SK-MEL-5 (cell line): ENCODE measurements at places on chromosomes 7 and 10.

DNA sequence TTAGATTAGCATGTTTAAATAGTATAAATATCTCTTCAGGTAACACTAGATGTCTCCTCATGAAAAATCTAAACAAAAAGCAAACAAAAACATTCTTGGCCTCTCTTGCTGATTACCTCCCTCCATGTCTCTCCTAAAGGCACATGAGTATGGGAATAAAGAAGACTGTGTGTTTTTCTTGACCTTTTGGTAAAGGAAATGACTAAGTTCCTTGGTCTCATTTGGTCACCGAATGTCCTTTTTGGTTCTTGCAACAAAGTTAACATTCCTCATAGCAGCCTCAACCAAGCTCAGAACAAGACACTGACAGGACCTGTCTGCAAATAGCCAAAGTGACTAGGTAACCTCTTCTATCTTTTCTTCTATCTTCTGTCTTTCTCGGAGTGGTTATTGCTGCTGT, 35.5 kb downstream of the POM121L12 start:
- peak; percentile 62 for DNase-seq

DNA sequence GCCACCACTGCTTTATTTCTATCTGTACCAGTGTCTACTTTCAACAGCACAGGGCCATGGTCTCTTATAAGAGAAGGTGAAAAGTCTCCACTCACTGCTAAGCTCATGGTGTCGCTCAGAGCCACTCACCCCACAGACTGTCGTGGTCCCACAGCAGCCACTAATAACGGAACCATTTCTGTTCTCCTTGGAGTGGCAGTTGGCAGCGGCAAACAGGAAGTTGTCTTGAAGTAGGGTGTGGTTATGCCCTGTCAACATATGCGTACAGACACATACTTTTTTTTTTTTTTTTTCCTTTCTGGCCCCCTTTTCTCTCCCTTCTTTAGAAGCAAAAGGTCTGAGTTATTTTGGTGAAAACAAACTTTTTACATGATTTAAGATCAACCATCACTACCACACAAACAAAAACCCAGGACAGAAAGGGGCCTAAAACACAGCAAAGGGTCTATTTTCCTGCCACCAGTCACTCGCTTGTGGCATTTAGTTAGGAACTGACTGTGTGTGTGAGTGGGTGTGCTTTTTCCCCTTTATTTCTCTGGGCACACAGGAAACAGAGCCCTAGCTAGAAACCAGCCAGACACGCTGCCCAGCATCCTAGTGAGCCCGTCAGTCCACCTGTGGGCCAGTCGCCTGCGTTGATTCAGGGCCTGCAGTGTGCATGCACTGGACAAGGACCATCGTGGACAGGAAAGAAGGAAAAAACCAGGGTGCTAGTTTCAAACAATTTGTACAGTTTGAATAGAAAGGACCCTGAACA, 96.7 kb upstream of the EFCAB10 start:
- no peak for DNase-seq

DNA sequence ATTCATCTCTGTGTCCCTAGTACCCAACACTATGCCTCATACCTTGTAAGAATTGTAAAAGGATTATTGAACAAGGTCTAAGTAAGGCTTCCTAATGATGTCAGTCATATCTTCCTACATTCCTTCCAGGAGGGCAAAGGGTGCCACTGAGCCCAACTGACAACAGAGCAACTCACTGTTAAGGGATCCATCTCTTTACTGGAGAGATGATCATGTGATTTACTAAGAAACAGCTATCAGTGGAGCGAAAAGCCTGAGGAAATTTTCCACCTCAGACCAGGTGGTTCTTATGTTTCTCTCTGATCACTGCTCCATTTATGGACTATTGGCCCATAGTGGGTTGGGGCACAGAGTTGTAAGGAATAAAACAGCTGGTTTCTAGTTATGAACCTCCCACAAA, 38.9 kb upstream of the CNNM1 start:
- DNase-seq: peak; percentile 4

GRCh38 chr7:127588697-127589482, 679 bp downstream of the ARF5 start:
- peak; percentile 71 for DNase-seq

DNA sequence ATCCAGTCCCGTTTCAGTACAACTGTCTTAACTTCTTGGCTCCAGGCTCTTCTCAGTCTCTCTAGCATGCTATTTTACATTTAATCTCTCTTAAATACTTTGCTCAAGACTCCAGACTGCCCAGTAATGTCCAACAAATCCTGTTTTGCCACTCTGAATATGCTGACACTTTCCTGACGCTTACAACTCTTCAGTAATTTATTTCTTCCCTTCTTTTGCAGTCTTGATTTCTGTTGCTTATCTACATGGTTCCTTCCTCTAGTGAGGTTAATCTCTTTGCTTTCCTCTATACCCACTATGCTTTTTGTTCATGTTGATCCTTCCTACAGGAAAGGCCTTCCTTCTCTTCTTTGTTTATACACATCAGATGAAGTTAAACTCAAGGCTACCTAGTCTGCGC, 23.7 kb downstream of the UMAD1 start:
- no peak for DNase-seq

DNA sequence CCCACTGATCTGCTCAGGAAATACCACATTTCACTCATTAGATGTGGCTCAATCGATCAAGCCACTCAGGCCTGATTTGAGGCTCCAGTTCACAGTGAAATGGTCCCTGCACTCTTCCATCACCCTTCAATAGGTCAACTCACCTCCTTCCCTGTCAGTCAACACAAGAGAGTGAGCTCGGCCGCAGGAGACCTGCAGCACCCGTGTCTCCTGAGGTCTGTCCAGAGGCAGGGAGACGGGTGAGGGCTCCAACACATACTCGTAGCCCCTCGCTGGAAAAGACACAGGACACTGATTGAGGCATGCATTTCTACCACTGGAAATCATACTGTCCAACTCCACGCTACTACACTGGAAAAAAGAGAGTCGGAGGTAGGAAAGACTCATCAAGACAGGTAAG, 7.1 kb downstream of the RCC1L start:
- DNase-seq: no peak

DNA sequence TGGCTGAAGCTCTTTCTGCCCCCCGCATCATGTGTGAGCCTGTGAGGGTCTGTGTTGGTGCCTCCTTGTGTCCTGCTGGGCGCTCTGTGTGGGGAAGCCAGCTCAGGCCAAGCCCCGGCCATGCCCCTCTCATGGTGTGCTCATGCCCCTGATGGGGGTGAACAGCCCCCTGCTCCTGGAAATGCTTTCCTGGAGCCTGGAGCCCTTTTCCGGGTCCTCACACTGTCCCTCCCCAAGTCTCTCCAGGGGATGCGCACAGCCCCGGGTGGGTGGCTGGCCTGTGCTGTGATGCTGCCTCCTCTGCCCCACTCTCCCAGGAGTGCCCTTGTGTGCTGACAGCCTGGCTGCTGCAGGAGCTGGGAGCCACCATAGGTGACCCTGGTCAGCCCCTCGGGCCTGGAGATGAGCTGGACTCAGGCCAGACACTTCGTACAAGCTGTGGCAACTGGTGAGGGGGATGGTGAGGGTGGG, 20.8 kb upstream of the ZNF862 start:
- DNase-seq: no peak

GRCh38 chr10:380313-380940, 245.2 kb downstream of the ZMYND11 start:
- no peak for DNase-seq

- DNase-seq: peak; percentile 71
Observed at GRCh38 chr10:100743626-100744135, 1.7 kb upstream of the PAX2 start.

GRCh38 chr10:113880236-113880635, 25.8 kb downstream of the NHLRC2 start:
- no peak for DNase-seq

DNA sequence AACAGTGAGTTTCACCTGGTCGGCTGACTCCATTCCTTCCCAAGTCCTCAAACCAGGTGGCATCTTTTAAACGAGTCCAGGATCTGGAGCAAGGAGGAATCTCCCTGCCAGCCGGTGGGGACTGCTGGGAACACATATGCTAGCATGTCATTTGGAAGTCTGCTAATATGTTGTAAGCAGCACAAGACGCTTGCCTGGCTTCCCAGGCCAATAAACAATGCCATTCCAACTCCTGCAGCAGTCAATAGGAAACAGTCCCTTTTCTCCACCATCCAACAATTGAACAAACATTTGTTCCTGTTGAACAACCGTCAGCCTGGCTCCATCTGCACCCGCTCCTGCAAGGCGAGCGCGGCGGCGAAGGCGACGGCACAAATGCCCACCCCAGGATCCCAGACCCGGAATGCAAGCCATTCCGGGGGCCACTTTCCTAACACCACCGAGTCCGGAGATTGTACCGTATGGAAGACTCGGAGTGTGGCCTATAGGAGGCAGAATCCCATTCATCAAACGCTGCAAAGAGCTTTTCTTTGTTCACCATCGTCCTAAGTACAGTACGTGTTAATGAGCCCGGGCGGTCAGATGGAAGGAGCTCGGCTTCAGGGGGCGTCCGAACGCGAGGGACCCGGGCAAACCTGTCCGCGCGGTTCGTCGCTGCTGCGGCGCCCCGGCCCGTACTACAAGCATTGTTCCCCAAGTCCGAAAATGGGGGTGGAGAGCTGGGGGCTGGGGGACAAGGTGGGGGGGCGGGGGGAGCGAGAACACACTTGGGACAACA, 1.6 kb downstream of the FAM53B start:
- peak; percentile 33 for DNase-seq

DNA sequence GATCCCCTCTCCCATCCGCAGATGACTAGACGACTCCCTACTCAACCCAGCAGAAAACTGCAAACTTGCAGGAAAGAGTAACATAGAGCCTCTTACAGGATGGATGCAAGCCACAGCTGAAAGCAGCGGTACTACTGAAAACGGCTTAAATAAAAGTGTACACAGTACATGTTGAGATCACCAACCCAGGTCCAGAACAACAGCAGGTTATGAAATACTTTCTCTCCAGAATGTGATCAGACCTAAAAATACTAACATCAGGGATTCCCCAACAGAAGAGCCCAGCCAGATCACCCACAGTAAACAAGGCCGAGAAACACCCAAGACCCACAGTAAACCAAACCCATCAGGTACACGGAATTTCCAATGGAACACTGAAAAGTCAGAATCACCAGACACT, 13.2 kb downstream of the ATE1 start:
- DNase-seq: no peak
